ENCODE measurements at places on chromosomes 2 and 18.

- DNase-seq: no peak
Observed at GRCh38 chr2:137879121-137879520, 85.2 kb upstream of the HNMT start.

DNA sequence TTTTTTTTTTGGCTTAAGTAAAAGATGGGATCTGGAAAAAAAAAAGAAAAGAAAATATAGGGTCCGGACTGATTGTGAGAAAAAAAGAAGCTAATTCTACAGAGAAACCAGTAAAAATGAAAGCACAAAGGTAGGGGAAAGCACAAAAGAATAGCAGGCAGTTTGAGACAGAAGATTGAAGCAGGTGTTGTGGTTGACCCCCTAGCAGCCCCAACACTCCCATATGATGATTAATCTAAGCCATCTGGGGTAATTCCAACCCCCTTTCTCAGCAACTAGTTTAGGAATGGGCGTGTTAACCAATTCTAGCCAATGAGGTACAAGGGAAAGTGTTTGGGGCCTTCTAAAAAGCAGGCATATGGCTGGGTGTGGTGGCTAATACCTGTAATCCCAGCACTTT, 77.0 kb downstream of the MBD2 start:
- no peak for DNase-seq

GRCh38 chr2:140108706-140109475, 1328.7 kb upstream of the NXPH2 start:
- no peak for DNase-seq

GRCh38 chr2:46194856-46195255, 102.4 kb upstream of the EPAS1 start:
- no peak for DNase-seq
